H9 (cell line): ENCODE measurements at places on chromosomes 11 and 22.

DNA sequence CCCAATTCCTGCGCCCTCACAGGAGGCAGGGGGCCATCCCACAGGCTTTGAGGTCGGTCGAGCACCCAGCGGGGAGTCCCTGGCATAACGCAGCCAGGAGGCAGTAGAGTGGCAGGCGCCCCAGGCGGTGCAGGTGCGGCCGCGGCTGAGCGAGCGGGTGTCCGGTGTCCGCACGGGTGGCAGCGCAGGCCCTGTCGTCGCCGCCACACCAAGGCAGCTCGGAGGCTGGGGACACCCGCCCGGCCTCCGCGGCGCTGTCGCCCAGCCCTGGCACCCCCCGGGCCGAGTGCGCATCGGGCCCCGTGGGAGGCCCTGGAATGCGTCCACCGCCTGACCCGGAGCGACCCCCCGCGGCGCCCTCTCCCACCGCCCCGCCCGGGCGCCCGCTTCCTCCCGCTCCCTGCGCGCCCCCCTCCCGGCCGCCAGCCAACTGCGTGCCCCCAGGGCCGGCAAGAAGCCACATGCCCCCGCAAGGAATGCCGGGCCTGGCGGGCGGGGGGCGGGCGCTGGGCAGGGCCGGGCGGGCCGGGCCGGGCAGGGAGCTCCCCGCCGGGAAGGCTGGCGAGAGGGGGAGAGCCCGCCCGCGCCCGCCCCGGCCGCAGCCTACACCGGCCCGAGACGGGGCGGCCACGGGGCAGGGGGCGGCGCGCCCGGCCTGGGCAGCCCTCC lies 33.9 kb downstream of the PRDM11 start:
- H3K4me1 ChIP-seq: no peaks in the 10 kb centered on the region; the same call in 1 of the 2 replicates
- DNase-seq: peak; percentile 67
- H3K36me3 ChIP-seq: no peaks in the 10 kb centered on the region
- no peak overlapping the region for H3K27ac ChIP-seq

DNA sequence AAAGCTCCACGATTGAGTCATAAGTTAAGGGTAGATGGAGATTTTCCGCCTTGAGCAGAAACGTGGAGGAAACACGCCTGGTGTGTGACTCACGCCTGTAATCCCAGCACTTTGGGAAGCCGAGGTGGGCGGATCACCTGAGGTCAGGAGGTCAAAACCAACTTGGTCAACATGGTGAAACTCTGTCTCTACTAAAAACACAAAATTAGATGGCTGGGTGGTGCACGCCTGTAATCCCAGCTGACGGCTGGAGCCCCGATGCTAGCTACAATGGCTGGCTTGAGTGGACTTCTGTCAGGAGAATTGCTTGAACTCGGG lies 17.3 kb upstream of the DGCR8 start:
- no peaks in the 10 kb centered on the region for H3K36me3 ChIP-seq
- no peaks in the 10 kb centered on the region for H3K27me3 ChIP-seq
- DNase-seq: no peak
- no peak overlapping the region for H3K4me3 ChIP-seq
- H3K27ac ChIP-seq: no peak overlapping the region

GRCh38 chr22:29171721-29172120 lies 34.0 kb upstream of the EMID1 start:
- H3K27me3 ChIP-seq: no peaks in the 10 kb centered on the region
- DNase-seq: no peak
- H3K36me3 ChIP-seq: peaks cover 3% of the 10 kb centered on the region
- H3K4me1 ChIP-seq: no peaks in the 10 kb centered on the region
- H3K4me3 ChIP-seq: no peak overlapping the region

DNA sequence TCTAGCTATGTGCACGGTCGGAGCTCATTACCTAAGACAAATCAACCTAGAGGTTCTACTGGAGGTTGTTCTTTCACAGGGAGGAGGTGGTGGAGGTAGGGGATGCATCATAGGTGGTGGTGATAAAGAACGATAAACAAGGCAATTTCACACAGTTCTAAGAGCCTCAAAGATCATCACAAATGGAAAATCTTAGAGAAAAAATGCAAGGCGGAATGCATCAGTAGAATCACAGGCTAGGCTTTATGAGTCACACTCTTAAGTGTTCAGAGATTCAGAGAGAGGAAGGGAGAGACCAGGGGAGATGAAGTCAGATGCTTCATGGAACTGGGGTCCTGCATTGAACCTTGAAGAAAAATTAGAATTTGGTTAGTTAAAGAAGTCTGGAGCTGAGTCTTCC lies 58.3 kb downstream of the TMPRSS5 start:
- no peak overlapping the region for H3K4me3 ChIP-seq
- peaks cover 3% of the 10 kb centered on the region for H3K36me3 ChIP-seq
- DNase-seq: no peak
- H3K4me1 ChIP-seq: no peaks in the 10 kb centered on the region
- no peak overlapping the region for H3K27ac ChIP-seq

GRCh38 chr11:62340269-62340901 lies 3.1 kb downstream of the ASRGL1 start:
- H3K4me3 ChIP-seq: no peak overlapping the region
- peaks cover 2% of the 10 kb centered on the region; the same call in 2 of the 3 replicates for H3K36me3 ChIP-seq
- H3K27ac ChIP-seq: no peak overlapping the region
- H3K27me3 ChIP-seq: no peaks in the 10 kb centered on the region

- peak; percentile 70 for DNase-seq
- peaks cover 10% of the 10 kb centered on the region for H3K36me3 ChIP-seq
- no peak overlapping the region for H3K27ac ChIP-seq
- no peak overlapping the region for H3K4me3 ChIP-seq
- no peaks in the 10 kb centered on the region for H3K27me3 ChIP-seq
These were observed 10.6 kb downstream of the SELENOM start for GRCh38 chr22:31096657-31097279.

GRCh38 chr11:27858866-27859265 lies 158.6 kb upstream of the BDNF start:
- DNase-seq: no peak
- no peak overlapping the region for H3K4me3 ChIP-seq
- no peaks in the 10 kb centered on the region for H3K27me3 ChIP-seq
- no peaks in the 10 kb centered on the region for H3K36me3 ChIP-seq

- no peaks in the 10 kb centered on the region for H3K36me3 ChIP-seq
- H3K27ac ChIP-seq: no peak overlapping the region
- no peak overlapping the region; the same call in 2 of the 3 replicates for H3K4me3 ChIP-seq
- DNase-seq: no peak
- H3K27me3 ChIP-seq: no peaks in the 10 kb centered on the region
These were observed 14.7 kb downstream of the GRIK4 start for GRCh38 chr11:120526241-120526640.

- H3K4me3 ChIP-seq: no peak overlapping the region
- no peaks in the 10 kb centered on the region for H3K4me1 ChIP-seq
- no peaks in the 10 kb centered on the region for H3K27me3 ChIP-seq
- H3K27ac ChIP-seq: no peak overlapping the region
- no peaks in the 10 kb centered on the region; the same call in 2 of the 3 replicates for H3K36me3 ChIP-seq
These were observed 29.1 kb upstream of the COMT start for GRCh38 chr22:19912271-19912999.

- H3K4me1 ChIP-seq: peaks cover 4% of the 10 kb centered on the region; the same call in 1 of the 2 replicates
- H3K4me3 ChIP-seq: no peak overlapping the region
- H3K27ac ChIP-seq: no peak overlapping the region
- peaks cover 9% of the 10 kb centered on the region; the same call in 1 of the 2 replicates for H3K36me3 ChIP-seq
- DNase-seq: no peak
- H3K27me3 ChIP-seq: no peaks in the 10 kb centered on the region
These were observed 175.2 kb downstream of the DBX1 start for GRCh38 chr11:19985111-19985510.

- H3K27me3 ChIP-seq: no peaks in the 10 kb centered on the region
- no peaks in the 10 kb centered on the region for H3K36me3 ChIP-seq
- peak within 1 kb of the TSS; percentile 78 for H3K4me3 ChIP-seq
These were observed at the start of gene NAALAD2 for GRCh38 chr11:90134478-90135003. NAALAD2 (plus strand) TSS chr11:90134663; CDS start chr11:90134759, 96 bp downstream.

DNA sequence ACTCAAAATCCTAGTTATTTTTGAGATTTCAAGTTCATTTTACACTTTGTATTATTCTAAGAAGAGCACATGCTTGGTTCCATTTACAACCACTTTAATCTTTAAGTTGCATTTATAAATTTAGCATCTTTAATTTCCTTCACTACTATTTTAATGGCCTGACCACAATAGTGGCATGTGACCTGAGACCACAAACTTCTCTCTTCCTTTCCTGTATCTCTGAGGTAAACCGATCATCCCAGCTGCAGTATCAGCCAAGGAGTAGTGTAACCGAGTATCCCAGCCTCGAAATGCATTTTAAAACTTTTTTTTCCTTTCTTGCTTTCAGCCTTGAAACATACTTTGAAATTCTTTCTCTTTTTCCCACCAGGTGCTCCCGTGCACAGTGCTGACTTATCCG lies 28.7 kb upstream of the CBX6 start:
- no peak overlapping the region for H3K27ac ChIP-seq
- H3K4me1 ChIP-seq: no peaks in the 10 kb centered on the region
- DNase-seq: no peak
- H3K4me3 ChIP-seq: no peak overlapping the region

DNA sequence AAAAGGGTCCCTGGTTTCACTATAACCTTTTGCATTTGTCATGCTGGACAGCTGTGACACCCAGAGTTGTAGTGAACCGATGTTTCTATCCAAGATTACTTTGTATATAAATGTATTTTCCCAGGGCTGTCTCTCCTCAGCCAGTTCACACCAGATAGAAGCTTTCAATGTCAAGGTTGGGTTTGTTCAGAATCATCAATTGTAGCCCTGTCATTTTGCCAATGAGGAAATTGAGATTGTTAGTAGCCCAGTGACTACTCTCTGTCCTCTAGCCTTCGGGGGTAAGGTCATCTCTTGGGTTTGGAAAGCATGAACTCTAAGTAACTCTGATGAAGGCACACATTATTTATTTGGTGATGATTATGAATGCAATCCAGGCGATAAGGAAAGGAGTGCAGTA lies 165.6 kb downstream of the DBX1 start:
- no peak overlapping the region for H3K4me3 ChIP-seq
- DNase-seq: no peak

DNA sequence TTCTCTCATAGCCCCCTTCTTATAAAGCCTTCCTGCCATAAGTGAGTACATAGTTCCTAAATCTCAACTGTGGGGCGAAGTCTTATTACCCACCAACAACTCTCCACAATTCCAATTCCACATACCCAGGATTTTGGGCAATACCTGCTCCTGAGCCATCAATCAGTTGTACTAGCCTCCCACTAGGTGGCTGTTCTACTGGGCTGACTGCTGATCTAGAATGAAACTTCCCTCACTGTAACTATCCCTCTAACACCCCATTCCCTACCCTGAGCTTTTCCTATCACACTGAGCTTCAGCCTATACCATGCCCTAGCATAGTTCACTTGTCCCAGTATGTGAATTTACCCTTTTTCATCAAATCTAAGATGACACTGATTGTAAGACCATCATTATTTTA lies 52.5 kb downstream of the RRAS2 start:
- no peaks in the 10 kb centered on the region for H3K36me3 ChIP-seq
- H3K4me3 ChIP-seq: no peak overlapping the region
- peak; percentile 45 for DNase-seq
- H3K27ac ChIP-seq: no peak overlapping the region

GRCh38 chr11:3126901-3127691 lies 38.0 kb downstream of the OSBPL5 start:
- H3K27me3 ChIP-seq: no peaks in the 10 kb centered on the region
- no peaks in the 10 kb centered on the region for H3K4me1 ChIP-seq
- peaks cover 7% of the 10 kb centered on the region; the same call in 1 of the 2 replicates for H3K36me3 ChIP-seq

DNA sequence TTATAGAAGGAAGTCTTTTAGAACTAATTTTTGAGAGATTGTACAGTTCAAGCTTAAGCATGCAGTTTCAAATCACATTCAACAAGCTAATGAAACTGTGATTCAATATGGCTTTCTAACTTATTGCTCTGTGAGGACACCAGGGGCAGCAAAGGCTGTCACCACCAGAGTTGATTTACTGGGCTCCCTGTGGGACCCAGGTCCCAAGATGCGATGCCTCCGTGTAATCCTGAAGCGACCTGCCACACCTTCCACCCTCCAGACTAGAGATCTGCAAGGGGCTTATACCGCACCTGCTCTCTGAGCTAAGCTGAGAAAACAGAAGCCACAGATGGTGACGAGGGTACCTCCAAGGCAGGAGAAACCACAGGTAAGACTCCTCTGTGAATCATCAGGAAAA lies 918 bp upstream of the OR51Q1 start:
- H3K27ac ChIP-seq: no peak overlapping the region
- H3K4me1 ChIP-seq: no peaks in the 10 kb centered on the region
- H3K27me3 ChIP-seq: no peaks in the 10 kb centered on the region
- no peak overlapping the region for H3K4me3 ChIP-seq
- H3K36me3 ChIP-seq: no peaks in the 10 kb centered on the region; the same call in 2 of the 3 replicates

- no peaks in the 10 kb centered on the region; the same call in 1 of the 2 replicates for H3K27me3 ChIP-seq
- H3K4me3 ChIP-seq: peak overlapping the region; percentile 82
- peaks cover 10% of the 10 kb centered on the region for H3K36me3 ChIP-seq
- no peaks in the 10 kb centered on the region; the same call in 1 of the 2 replicates for H3K4me1 ChIP-seq
- no peak overlapping the region for H3K27ac ChIP-seq
These were observed 144.6 kb downstream of the NECTIN1 start for GRCh38 chr11:119584193-119585042.

GRCh38 chr22:33747576-33748180 lies 172.6 kb downstream of the LARGE1 start:
- peaks cover 23% of the 10 kb centered on the region for H3K36me3 ChIP-seq
- no peak overlapping the region for H3K4me3 ChIP-seq
- no peak overlapping the region for H3K27ac ChIP-seq
- no peaks in the 10 kb centered on the region for H3K4me1 ChIP-seq

- H3K36me3 ChIP-seq: peaks cover 35% of the 10 kb centered on the region
- no peak overlapping the region for H3K4me3 ChIP-seq
- no peaks in the 10 kb centered on the region for H3K27me3 ChIP-seq
- H3K27ac ChIP-seq: no peak overlapping the region
These were observed 26.9 kb downstream of the RNF214 start for GRCh38 chr11:117259417-117259816.

DNA sequence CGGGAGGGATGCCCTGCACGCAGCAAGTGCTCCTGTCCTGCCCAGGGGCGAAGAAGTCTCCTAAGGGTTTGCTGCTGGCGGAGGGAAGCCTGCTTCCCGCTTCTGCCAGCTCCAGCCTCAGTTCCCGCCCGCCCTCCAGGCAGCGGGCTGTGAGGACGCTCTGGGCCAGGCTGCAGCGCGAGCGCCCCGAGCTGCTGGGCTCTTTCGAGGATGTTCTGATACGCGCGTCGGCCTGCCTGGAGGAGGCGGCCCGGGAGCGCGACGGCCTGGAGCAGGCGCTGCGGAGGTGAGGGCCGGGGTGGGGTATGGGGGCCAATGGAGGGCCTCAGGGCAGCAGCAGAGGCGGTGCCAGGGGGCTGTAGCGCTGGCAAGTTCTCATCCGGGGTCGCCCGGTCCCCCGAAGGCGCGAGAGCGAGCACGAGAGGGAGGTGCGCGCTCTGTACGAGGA lies 2.2 kb downstream of the CRACR2B start:
- no peak overlapping the region for H3K27ac ChIP-seq
- no peak for DNase-seq
- H3K4me1 ChIP-seq: no peaks in the 10 kb centered on the region; the same call in 1 of the 2 replicates
- H3K4me3 ChIP-seq: peak overlapping the region; percentile 64
- H3K27me3 ChIP-seq: peaks cover 9% of the 10 kb centered on the region; the same call in 1 of the 2 replicates

DNA sequence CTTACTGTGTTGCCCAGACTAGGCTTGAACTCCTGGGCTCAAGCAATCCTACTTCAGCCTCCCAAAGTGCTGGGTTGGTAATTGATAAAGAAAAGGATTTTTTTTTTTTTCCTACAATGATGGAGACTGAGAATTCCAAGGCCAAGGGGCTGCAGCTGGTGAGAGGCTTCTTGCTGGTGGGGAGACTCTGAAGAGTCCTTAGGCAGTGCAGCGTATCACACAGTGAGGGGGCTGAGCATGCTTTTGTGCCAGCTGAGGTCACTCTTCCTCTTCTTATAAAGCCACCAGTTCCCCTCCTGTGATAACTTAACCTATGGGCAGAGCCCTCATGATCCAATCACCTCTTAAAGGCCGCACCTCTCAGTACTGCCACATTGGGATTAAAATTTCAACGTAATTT lies 28.2 kb upstream of the CCDC81 start:
- H3K4me1 ChIP-seq: no peaks in the 10 kb centered on the region
- H3K36me3 ChIP-seq: no peaks in the 10 kb centered on the region; the same call in 1 of the 3 replicates
- no peak overlapping the region for H3K4me3 ChIP-seq
- DNase-seq: no peak
- no peaks in the 10 kb centered on the region for H3K27me3 ChIP-seq
